ENCODE measurements at places on chromosomes 5 and 9. TPM values are rescaled to one million over a fixed set of nuclear protein-coding genes. Genes with fewer than 3 reads are reported as not detected.

SETD9 gene
- 7.8 TPM for polyA plus RNA-seq

MLANA gene
- polyA plus RNA-seq: not detected

KIF24 gene
- polyA plus RNA-seq: 3.4 TPM

OTULINL gene
- 1.1 TPM for polyA plus RNA-seq

DNA sequence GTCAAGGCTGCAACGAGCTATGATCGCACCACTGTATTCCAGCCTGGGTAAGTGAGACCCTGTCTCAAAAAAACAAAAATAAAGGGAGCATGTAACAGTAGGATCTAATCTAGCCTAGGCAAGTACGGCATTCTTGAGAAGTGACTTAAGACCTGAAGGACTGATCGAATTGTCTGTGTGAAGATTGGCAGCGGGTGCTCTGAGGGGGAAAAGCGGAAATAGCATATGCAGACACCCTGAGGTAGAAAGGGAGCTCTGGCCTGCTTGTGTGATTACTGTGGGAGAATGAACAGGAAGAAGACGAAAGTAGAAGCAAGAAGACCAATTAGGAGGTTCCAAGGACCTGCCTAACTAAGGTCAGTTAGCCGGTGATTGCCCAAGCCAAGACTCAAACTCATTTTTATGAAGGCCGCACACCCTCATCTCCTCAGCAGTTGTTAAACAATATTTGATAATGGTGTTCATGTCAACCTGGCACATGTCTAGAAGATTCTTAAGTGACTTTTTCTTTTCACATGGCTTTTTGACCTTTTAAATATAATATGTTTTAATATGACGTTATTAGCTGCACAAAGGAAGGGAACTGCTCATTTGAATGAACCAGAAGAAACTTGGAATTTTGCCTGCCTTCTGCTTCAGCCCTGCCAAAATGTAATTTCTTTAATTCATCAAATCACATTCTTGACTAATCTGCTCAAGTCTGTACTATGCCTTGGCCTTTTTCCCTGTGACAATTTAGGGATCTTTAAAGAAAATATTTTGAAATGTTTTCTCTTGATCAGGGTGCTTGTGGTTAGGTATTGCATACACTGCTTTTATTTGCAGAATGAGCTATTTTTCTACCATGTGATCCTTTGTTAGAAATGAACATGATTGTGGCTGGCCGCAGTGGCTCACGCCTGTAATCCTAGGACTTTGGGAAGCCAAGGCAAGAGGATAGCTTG, 289.2 kb upstream of the DMRT1 start:
- no peak for DNase-seq

GRCh38 chr9:2022560-2022959, 7.4 kb downstream of the SMARCA2 start:
- no peak for DNase-seq

DNA sequence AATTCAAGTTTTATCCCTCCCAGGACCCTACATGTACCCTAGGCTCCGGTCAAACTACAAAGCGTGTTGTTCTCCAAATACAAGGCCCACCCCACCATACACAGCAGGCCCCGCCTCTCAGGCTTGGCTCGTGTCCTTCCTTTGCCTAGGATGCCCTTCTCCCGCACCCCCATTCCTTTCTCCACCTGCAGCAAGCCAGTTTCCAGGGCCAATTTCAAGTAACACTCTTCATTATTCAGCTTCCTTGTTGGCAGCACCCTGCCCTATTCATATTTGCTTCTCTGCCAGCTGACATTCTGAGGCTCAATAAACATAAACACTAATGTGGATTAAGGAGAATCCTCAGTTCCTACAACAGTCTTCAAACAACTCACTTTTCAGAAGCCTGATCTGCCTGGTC, 31.7 kb downstream of the EPB41L4B start:
- no peak for DNase-seq

GRCh38 chr9:88809355-88810161, 181.7 kb upstream of the S1PR3 start:
- no peak for DNase-seq

DNA sequence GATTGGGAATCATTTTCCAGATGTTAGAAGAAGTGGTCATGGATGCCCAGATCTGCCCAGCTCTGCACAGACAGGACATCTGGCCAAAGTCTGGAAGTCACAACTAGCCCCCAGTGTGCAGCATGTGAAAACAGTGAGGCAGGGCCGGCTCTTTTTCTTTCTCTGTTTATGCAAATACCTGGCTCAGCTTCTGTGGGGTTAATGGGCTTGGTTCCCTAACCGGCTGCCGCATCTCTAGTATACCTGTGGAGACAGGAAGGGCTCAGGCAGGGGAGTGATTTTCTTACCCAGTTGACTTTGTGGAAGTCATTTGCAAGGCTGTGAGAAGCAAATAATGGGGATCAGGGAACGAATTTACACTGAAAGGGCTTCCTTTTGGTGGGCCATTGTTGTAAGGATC, 254.8 kb upstream of the PANK3 start:
- DNase-seq: no peak

DNA sequence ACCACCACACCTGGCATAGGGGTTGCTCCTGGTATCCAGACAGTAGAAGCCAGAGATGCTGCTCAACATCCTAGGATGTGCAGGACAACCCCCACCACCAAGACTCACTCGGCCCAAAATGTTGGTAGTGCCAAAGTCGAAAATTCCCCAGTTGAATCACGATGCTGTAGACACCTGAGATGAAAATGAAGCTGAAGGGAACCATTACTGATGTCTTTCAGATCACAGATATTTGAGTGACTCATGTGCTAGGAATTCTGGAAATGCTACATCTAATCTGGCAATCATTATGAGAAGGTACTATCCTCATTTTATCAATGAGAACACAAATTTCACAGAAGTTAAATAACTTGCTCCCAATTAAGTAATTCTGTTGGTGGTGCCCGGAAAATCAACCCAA, 21.0 kb upstream of the UBE2QL1 start:
- DNase-seq: peak; percentile 16

DNA sequence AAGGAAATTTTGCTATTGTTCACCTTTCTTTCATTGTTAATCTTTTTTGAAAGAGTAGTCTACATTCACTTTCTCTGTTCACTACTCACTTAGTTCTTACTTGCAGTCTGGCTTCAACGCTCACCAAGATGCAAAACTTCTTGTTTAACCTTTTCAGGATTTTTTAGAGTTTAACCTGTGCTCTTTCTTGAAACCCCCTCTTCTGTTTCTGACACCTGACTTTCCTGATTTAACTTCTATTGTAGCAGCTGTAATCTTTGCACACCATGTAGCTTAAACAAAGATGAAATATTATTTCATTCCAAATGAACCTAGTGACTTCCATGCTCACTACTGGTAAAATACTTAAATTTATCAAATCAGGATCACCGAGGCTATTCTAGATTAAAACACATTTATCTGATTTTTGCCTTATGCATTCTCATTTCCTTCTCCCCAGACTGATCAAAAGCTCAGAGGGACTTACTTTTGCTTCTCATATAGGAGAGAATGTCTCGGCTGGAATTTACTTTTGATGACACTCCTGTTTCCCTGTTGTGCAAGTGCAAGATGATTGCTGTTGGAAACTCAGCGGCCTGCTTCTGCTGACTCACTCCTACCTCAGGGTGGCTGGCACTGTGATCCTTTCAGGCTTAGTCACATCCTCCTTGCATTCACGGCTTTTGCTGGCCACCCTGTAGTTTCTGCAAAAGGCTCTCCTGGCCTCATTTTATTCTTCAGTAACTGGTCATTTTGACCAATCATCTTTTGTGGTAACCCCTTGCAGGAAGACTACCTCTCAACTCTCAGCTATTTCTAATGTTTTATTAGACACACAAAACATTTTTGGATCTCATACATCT, 109.3 kb upstream of the IFNE start:
- peak; percentile 97 for DNase-seq

- DNase-seq: no peak
Measured at GRCh38 chr5:167361795-167362194, 929.6 kb upstream of the WWC1 start.

DNA sequence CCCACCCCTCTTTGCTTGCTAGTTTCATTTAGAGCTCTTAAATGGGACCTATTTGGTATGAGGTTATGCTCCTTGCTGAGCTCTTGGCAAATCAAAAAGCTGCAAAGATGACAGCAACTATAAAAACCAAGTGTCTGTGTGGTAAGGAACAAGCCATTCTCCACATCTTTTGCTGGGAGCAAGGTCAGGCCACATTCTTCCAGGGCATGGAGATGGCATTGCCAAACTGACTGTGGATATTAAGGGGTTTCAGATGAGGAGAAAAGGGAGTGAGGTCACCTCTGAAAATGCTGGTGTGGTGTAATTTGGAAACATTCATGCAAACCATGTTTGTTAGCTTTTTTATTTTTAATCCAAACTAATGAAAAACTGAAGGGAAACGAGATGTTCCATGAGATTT, 218.8 kb upstream of the IL12B start:
- no peak for DNase-seq

DNA sequence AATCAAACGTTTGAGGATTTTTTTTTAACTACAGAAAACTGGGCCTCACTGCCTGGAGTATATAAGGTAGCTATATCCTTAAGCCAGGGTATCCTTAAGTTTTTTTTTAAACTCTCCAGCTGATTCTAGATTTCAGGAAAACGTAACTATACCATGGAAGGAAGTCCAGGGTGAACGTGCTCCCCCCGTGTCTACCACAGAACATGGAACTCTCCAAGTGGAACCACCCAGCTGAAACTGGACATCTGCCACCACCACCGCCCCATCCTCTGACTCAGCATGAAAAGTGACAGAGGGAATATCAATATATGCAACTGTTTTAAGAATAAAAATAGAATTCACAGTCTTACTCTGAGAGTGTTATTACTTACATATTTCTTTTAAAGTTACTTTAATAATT, 61.3 kb downstream of the DROSHA start:
- DNase-seq: no peak

DNA sequence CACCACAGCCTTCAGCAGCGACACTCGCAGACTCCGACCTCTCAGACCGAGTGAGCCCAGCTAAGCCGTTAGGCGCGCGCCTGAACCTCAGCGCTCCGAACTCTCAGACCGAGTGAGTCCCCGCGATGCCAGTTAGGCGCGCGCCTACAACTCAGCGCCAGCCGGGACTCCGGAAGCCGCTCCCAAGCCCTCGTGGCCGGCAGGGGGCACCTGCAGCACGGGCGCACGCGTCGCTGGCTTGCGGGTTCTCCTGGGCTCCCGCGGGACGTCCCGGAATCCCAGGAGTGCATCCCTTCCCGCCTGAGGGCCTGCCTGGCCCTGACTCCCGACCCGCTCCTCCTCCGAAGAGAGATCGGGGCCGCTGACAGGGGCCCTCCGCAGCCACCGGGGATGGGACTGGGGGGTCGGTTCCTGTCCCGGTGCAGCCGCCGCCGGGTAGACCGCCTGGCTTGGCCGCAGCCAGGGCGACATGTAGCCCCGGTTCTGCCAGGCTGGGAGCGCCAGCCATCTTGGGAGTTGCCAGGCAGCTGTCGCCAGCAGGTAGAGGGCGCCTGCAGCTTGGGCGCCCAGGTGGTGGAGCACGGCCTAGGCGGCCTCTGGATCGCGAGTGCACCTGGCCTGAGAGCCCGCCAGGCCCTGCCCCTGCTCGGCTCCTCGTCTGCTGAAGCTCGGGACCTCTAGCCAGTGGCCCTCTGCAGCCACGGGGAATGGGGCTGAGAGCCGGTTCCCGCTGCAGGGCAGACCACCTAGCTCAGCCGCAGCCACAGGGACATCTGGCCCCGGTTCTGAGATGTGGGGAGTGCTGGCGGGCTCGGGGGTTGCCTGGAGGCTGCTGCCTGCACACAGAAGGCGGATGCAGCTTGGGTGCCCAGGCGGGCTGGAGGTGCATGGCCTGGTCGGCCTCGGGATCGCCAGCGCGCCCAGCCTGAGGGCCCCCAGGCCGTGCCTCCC, at the start of gene ANKRD18A:
Gene ANKRD18A, minus strand, starts transcription at position 114 of the 951 bp plus-strand sequence. CDS start 311 bp downstream, outside the sequence.
- peak; percentile 95 for DNase-seq

DNA sequence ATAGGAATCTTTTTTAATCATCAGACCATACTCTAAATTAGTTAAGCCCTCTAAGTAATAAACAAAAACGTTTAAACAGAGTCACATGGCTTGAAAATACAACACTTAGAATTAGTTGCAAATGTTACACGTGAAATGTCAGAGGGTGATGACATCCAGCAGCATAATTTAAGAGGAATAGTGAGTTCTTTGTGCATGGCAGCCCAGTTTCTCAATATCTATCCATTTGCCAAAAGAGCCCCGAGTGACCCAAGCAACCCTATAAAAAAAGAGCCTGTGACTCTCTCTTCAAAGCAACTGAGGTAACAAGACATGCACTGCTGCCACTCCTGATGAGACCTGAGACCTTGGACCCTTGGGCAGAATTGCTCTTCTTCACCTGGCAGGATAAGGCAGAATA, 96.9 kb upstream of the RASA1 start:
- no peak for DNase-seq

DNA sequence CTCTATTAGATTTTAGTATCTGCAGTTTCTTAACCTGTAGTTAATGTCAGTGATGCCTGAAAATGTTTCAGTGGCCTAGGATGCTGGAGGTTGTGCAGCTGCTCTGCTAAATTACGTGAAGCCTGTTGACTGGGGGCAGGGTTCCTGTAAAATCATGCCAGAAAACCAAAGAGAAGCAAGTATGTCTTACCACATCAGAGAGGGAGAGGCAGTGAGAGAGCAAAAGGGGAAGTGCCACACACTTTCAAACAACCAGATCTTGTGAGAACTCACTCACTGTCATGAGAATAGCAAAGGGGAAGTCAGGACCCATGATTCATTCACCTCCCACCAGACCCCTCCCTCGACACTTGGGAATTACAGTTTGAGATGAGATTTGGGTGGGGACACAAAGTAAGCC, 83.9 kb upstream of the CYLC2 start:
- no peak for DNase-seq

DNA sequence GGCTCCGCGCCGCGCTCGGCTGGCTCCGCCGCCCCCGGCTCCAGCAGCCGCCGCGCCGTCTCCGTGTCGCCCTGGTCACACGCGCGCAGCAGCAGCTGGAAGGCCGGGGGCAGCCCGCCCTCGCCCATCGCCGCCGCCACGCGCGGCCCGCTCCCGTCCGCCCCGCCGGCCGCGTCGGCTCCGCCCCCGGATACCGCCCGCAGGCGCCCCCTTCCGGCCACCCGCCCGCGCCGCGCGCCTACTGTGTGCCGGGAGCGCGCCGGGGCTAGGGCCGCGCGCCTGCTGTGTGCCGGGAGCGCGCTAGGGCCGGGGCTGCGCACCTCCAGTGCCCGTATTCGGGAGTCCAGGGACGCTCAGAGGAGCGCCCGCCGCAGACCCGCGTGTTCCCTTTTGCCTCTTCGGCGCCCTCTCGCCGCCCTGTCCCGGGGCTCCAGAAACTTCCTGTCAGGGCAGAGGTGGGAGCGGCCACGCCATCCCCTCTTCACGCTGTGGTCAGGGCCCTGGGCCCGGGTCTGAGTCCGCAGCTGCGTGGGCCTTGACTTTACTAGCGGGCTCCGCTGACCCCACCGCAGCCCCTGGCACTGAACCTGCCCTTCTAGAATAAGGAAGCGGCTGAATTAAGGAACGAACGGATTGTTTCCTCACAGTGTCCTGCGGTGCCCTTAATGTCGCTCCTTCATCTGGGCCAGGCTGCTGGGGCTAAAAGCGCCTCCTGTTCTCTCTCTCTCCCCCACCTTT, at the start of gene ANKS6:
Gene ANKS6, minus strand, starts transcription at position 192 of the 738 bp plus-strand sequence. Its CDS starts 64 bp downstream, at position 128.
- DNase-seq: peak; percentile 58
